ENCODE measurements at places on chromosomes 16 and 17. TPM values are rescaled to one million over a fixed set of nuclear protein-coding genes. Genes with fewer than 3 reads are reported as not detected.

CALB2 gene
- 0.47 TPM for total RNA-seq

PMP22 gene
- 76.2 TPM for total RNA-seq

SLFN12 gene
- total RNA-seq = 20.0 TPM

RPL23 gene
- total RNA-seq = 1,357 TPM

TBC1D3K gene
- total RNA-seq = not detected

IFT20 gene
- 42.5 TPM for total RNA-seq

SOX9 gene
- 9.7 TPM for total RNA-seq

KRTAP3-2 gene
- not detected for total RNA-seq

RNF222 gene
- total RNA-seq = not detected

ARHGAP44 gene
- total RNA-seq = 7.9 TPM

KRTAP4-4 gene
- total RNA-seq = not detected

SLFN11 gene
- total RNA-seq = 16.3 TPM

CPHXL2 gene
- total RNA-seq = not detected

USP10 gene
- 84.0 TPM for total RNA-seq

AATK gene
- 3.2 TPM for total RNA-seq

BAIAP3 gene
- 12.2 TPM for total RNA-seq

CCL3 gene
- total RNA-seq = 5.2 TPM

TP53TG3F gene
- not detected for total RNA-seq

TMC7 gene
- total RNA-seq = 1.9 TPM

WNK4 gene
- total RNA-seq = 11.4 TPM

ZNF598 gene
- total RNA-seq = 20.9 TPM
